H54 (cell line): ENCODE measurements at places on chromosomes 13 and 19.

DNA sequence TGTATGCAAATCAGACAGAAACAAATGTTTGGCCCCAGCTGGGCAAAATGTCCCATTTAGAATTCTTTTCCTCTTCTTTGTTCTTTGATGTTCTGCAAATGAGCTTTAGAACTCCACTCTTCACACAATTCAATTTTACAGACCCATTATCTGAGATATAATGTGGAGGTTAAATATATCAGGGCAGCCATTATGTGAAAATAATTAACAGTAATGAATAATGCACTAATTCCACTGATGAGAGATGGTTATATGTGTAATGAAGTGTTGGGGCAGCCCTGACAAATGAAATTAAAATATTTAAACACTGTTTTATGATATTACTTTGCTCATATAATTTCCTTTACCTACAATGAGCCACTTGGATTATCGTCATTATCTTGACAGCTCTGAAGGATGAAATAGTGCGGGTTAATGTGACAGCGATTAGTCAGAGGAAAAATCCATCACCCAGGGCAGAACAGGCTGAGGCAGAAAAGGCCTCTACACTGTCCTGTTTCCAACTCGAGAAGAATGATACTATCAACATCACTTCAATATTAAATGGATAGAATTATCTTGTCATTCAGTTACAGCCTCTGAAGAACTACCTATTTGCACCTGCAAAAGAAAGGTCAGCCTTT is 321.1 kb downstream of the RBM26 start:
- no peak for DNase-seq

DNA sequence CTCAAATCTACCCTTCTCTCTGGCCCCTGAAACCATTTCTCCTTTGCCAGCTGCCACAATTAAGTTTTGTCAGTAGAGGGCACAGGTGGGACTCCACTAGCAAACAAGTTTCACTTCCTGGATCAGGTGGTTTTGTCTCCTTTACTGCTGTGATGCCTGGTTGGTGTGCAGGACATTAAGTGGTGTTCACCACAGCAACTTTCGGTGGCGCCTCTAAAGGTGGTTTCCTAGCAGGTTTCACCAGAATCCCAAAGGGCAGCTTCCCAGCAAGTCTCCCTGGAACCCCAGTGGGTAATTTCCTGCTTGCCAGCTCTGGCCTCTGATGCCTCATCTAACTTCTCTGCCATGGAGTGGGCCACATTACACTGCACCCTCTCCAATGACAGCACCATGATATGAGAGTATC is 16.6 kb downstream of the MED4 start:
- DNase-seq, result no peak

GRCh38 chr19:48714759-48715675 is 4.5 kb downstream of the MAMSTR start:
- no peak for DNase-seq

DNA sequence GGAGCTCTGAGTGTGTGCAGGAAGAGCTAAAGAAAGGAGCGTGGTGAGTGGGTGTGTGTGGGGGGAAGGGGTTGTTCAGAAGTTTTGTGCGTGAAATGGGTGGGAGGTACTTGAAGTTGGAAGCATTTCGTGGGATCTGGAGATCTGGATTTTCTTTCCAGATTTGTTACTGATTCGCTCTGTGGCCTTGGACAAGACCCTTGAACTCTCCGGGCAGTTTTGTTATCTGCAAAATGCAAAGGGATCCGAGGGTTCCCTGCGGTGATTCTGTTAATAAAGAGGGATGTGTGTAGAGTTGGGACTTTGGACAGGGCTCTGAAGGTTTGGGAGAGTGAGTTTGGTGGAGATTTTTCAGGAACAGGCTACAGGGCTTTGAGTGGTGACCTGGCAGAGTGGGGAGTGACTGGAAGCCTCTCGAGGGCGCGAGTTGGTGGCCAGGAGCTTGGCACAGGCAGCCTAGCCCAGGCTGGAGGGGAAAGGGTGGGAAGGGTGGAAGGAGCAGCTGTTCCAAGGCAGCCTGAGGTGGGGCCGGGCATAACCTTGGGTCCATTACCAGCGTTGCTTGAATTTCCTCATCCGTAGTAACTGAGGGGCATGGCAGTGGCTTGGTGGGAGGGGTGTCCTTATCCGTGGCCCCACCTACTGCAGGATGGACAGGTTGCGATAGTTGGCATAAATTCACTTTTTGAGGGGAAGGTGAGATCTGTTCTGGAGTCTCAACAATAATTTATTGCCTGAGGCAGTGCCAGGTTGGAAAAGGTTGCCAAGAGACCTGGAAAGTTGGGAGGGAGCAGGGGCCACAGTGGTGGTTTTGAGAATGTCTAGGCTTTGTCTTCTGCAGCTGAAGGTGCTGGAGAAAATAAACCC is 2.1 kb downstream of the ACTN4 start:
- DNase-seq, result no peak

DNA sequence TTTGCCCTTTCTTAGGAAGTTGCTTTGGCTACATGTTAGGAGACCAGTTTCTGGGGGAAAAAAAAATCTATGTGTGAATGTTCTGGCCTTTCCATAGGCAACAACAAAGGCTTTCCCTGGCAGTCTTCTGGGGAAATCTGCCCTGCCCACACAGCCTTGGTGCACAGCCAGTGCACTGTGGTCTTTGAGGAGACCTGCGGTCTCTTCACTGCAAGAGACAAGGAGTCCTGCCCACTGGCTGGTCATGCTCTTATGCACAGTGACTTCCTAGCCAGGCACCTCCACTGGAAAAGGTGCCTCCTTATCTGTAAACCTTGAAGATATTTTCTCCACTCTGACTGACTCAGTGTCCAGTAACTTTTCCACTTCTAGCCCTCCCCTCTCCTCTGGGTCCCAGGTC is 155.1 kb downstream of the SUCLA2 start:
- no peak for DNase-seq

DNA sequence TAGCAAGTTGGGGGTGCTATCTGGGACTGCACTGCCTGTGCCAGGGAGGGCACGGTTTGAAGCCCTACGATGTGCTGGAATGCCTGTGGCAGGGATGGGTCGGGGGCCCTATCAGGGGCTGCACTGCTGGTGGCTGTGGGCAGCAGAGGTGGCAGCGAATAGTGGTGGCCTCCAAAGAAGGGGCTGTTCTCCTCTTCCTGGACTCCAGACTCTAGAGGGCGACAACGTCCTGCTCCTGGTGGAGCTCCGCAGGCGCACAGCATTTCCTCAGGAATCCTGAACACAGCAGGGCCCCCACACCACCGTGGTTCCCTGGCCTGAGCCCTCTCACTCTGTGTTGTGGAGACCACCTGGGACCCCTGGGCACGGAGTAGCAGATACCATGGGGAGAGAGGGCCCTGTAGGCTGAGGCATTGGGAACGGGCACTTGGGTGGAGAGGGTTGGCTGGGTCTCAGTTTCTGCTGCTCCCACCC is 145.6 kb downstream of the TNFRSF19 start:
- DNase-seq, result no peak

DNA sequence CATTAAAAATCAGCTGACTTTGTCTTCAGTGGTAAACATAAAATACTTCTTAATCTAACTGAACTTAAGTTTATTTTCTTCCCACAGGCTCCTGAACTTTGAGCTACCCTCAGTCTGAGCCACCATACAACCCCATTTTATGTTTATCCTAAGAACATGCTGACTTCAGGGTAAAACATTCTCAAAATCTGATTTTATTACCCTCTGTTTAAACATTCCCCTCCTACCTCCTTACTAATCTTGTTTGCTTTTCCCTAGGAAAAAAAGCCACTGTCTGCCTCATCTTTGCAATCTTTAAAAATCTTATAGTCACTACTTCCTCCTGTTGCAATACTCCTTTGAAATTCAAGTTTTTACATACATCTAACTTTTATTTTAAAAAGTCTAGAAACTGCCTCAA is 4.0 kb downstream of the ZNF91 start:
- no peak for DNase-seq

- no peak for DNase-seq
These were observed 19.9 kb downstream of the LRFN3 start for GRCh38 chr19:35955881-35956634.

DNA sequence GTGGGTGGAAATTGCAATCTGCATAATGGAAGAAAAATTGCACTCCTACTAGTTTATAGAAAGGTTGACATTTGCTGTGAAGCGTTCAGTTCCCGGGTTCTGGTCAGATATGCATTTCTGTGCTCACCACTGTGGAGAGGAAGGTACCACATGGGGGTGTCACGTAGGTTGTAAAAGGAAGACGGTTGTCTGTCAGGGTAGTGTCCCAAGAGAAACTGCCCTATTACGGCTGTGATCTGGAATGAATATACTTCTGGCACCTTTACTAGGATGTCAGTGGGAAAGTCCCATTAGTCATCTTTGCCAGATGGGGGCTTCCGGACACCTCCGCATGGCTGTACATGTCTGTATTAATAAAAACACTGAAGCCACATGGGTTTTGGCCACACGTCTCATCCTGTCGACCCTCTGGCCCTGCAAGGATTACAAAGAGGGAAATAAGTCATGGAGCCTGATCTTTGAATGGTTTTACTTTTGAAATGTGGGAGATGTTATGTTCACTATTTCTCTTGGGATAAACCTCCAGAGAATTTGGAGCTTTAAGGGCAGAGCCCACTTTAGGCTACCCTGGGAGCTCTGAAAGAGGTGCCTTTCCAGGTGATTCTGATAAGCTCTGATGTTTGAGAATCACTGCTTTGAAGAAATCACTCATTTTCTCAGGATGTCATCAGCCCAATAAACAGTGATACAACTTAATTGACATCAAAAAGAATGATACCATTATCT is 133.9 kb downstream of the AKAP11 start:
- DNase-seq, result no peak

GRCh38 chr13:75639454-75639853 is 3.3 kb downstream of the LMO7 start:
- no peak for DNase-seq

DNA sequence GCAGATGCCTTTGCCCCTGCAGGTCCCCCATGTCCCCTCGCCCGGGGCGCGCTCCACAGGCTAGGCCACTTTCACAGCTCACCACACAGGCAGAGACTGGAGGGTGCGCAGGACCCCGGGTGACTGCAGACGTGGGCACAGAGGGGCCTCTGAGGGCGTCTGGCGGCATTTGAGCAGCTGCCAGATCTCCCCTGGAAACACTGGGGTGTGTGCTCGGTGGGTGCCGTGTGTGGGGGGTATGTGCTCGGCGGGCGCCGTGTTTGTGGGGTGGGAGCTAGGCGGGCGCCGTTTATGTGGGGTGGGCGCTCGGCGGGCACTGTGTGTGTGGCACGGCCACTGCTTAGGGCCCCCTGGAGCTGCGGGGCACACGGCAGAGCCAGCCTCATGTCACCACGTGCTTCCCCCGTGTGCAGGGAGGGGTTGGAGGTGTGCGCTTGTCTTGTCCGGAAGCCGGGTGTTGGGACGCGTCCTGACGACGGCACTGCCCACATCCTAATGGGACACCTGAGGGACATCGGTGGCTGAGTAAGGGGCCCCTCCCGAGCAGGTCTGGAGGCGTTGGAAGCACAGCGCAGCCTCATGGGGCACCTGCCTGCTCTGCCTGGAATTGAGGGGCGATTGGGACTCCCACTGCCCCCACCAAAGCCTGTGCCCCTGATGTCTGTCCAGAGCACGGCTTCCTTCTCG is 16.7 kb downstream of the CSNK1G2 start:
- no peak for DNase-seq

DNA sequence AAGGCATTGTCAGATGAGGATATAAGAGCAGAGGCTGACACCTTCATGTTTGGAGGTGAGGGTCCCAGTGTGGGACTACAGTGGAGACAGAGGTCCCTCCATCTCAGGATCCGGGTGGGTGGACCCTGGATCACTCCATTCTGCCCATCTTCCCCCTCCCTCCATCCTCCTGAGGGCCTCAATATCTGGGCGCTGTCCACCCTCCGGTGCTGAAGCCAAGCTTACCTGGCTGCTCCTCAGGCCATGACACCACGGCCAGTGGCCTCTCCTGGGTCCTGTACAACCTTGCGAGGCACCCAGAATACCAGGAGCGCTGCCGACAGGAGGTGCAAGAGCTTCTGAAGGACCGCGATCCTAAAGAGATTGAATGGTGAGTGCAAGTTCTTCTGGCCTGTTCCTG is 11.9 kb downstream of the CYP4F12 start:
- DNase-seq, result no peak

DNA sequence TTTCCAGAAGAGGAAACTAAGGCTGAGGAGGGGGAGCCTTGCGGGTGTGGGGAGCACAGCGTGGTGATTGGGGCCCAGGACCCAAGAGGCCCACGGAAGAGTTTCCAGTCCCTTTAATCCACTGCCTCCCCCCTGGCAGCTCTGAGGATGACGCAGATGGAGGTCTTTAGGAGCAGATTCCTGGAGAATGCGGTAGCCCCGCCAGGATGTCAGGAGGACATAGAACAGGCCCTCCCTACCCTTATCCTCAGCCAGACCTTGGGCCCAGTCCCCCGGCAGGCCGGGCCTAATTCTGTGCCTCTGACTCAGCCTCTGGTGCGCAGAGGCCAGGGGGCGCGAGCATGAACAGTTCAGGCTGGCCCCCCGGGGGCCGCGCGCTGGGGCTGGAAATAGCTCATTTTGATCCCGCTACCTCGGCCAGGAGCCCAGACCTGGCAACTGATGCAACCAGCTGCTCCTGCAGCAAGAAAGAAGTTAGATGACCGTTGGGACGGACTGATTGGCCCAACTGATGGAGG is 461 bp upstream of the HSPB6 start:
- DNase-seq, result peak; percentile 92

GRCh38 chr19:3132971-3133792 is 2.7 kb upstream of the GNA15 start:
- peak; percentile 94 for DNase-seq

GRCh38 chr13:40597735-40598365 is 68.6 kb downstream of the FOXO1 start:
- DNase-seq, result no peak

- DNase-seq, result no peak
These were observed 729.4 kb upstream of the SGCG start for GRCh38 chr13:22451327-22451741.

GRCh38 chr13:29005763-29006120 is 185.6 kb downstream of the MTUS2 start:
- DNase-seq, result no peak

- no peak for DNase-seq
These were observed 1.6 kb downstream of the DACT3 start for GRCh38 chr19:46659151-46660007.

GRCh38 chr19:4264812-4265211 is 14.3 kb upstream of the SHD start:
- no peak for DNase-seq

GRCh38 chr13:72514146-72514545 is 213.3 kb downstream of the MZT1 start:
- DNase-seq, result no peak

DNA sequence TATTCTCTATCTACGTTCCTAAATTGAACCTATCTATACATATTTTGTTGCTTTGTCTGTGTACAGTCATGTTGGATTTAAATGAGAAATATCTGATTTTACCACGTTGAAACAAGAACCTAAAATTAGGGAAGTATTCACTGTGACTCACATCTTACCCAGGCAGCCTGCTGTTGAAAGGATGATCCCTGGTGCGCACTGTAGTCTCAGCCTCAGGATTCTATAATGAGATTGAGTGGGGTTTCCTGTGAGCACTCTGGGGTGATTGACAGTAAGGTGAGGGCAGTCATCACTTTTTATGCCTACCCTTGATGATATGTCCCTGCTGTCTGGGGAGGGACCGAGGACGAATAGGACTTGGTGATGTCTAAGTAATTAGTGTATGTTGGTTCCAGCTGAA is 35.4 kb downstream of the PCCA start:
- no peak for DNase-seq
